ENCODE measurements at places on chromosomes 2 and 18.
A peak's percentile ranks its signal among the peaks of the same experiment; 100 is the strongest.

- DNase-seq = no peak
Measured at GRCh38 chr2:10007435-10007834, 35.9 kb upstream of the KLF11 start.

GRCh38 chr18:64234321-64234720 is 85.4 kb upstream of the LINC00305 start:
- no peak for DNase-seq

- DNase-seq = no peak
Measured at GRCh38 chr2:217657252-217657651, 345.5 kb downstream of the TNS1 start.

DNA sequence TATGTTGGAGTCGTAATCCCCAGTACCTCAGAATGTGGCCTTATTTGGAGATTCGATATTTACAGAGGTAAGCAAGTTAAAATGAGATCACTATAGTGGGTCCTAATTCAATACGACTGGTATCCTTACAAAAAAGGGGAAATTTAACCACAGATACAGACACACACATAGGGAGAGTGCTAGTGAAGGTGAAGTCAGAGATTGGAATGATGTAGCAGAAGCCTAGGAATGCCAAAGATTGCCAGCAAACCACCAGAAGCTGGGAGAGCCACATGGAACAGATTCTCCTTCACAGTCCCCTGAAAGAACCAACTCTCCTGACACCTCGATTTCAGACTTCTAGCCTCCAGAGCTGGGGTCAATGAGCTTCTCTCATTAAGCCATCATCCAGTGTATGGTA is 17.7 kb upstream of the ACTR3 start:
- no peak for DNase-seq

DNA sequence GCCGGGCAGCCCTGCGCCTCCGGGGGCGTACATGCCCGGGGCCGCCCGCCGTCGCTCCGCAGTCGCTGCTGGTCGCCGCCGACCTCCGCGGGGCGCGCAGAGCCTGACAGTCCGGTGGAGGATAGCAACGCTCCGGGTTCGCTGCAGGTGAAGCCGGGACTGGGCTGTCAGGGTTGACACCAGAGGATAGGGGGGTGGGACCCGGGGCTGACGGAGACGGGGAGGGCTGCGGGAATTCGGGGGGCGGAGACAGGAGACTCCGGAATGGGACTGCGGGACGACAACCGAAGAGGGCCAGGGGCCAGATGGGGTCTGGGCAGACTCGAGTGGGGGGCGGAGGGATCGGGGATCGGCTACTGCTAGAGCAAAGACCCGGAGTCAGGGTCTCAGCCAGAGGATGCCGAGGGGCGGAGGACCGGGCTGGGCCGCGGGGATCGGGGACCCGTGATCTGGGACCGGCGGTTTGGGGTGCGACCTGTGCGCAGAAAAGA is 403 bp downstream of the TMEM127 start:
- DNase-seq = peak; percentile 33

DNA sequence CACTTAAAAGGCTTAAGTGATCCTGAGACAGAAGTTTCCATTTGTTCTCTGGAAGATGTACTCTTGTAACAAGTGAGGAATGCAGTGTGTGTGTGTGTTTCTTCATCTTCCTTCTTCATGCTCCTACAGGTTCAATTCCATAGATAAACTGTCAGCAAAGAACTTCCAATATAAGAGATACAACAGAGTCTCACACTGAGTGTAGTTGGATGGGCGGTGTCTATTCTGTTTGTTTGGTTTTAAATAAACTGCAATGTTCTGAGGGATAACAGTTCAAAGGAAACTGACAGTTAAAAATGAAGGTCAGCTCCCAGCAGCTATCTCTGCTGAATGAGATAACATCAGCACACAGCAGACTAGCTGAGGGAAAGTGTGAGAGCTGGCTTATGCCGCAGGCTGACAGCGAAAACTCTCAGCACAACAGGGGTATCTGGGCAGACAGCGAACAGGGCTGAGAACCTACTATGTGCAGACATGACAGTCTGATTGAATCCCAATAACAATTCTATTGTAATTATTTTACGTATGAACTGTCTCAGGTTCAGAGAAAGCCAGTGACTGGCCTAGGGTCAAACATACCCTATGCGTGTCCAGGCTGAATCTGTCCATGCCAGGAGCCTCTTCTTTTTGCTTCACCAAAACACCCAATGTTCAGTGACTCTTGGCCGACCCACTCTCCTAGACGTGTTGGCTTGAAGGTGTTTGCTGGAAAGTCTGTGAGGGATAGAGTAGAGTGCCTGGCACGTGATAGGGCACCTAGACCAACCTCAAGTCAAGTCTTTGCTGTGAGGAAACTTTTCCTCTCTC is 201.9 kb upstream of the TRIB2 start:
- DNase-seq = no peak

DNA sequence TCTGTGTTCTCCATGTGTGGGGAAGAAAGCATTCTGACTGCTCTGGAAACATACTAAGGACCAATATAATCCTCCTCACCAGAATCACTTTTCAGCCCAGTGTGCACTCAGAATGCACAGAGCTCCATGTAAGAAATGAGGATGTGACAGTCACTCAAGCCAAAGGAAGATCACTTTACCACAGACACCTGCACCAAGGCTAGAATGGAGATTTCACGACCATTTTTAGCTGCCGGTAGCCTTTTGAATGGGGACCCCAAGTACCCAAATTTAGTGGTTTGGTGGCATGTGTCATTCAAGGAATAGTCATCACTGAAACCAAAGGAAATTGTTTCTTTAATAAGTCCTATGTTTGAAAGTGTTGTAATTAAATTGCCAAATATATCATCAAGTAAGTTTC is 613.2 kb upstream of the ACVR2A start:
- DNase-seq = no peak

- no peak for DNase-seq
Measured at GRCh38 chr2:100619951-100620350, 57.2 kb downstream of the PDCL3 start.

DNA sequence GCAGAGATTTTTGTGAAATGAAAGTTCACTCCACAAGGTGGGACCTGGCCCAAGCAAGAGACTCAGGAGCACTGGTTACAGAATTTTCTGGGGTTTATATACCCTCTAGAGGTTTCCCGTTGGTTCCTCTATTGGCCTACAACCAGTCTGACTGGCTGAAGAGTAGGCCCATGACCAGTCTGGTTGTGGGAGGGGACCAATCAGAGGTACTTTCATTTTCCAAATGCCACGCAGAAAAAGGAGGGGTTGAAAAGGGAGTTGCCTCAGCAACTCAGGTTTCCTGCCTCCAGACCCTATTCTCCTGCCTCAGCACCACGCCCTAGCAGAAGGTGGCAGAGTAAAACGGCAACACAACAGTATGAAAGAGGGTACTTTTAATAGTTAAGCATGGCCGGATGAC is 98.4 kb downstream of the COLEC12 start:
- DNase-seq = no peak

DNA sequence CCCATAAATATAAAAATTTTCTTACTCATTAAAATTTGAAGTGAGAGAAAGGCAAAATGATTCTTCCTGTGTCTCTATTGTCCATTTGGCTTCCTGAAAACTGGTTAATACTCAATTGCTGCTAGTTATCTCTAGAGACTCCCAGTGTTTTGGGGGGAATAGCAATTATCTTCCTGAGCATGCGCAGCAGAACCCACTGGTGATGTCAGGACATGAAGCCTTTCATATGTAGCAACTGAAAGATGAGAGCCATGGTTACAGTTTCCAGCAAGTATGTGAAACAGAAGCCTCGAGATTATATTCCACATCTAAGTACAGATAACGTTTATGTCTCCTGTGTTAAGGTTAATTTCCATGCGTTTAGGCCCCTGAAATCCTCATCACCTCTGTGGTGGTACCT is 254.3 kb upstream of the FIGN start:
- DNase-seq = no peak

- DNase-seq = no peak
Measured at GRCh38 chr2:111208639-111209038, 87.9 kb downstream of the BCL2L11 start.

GRCh38 chr2:72143441-72144273 is 4.0 kb downstream of the CYP26B1 start:
- no peak for DNase-seq

DNA sequence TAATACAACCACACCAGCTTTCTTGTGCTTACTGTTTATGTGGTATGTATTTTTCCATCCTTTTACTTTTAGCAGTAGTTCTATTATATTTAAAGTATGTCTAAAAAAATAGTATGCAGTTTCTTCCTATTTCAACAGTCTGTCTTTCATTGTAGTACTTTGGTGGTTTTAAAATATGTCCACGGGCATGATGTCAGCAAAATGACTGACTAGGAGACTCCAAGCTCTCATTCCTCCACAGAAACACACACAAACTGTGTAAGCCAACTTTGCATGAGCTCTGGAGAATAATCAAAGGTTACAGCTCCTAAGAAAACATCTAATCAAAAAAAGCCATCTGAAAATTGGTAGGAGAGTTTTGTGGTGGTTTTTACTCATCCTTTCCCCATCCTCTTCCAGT is 56.1 kb downstream of the TEX51 start:
- no peak for DNase-seq

GRCh38 chr2:101974663-101975062 is 17.1 kb upstream of the IL1R2 start:
- no peak for DNase-seq

DNA sequence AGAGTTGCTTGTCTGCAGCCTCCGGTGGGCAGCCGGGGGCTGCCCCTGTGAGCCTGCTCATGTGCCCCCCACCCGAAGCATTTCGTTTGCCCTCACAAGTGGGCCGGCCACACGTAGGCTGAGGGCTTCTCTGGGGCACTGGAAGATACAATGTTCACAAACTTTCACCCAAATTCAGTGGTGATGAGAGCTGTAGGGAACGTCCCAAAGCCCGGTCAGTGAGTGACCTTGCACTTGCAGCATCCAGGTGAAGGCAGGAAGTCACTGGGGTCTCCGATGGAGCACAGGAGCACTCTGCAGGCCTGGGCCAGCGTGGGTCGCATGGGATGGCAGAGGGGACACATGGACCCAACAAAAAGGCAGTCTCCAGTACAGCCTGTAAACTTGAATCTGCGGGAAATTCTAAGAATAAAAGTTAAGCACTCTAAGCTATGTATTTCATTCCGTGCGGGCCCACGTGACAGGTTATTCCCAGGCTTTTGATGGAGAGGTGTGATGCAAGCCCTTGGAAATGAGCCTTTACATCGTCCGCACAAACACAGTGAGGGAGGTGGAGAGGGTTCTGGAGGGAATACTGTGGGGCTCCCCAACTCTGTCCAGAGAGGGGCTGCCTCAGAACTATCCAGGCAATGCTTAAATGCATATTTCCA is 42.5 kb downstream of the CNGA3 start:
- DNase-seq = no peak

- no peak for DNase-seq
Measured at GRCh38 chr18:69082499-69082898, 284.6 kb downstream of the CCDC102B start.

- no peak for DNase-seq
Measured at GRCh38 chr2:201973305-201973928, 60.2 kb upstream of the FZD7 start.

GRCh38 chr2:187548656-187549055 is 5.6 kb downstream of the TFPI start:
- no peak for DNase-seq

GRCh38 chr2:147171941-147172340 is 672.9 kb upstream of the ACVR2A start:
- DNase-seq = no peak

DNA sequence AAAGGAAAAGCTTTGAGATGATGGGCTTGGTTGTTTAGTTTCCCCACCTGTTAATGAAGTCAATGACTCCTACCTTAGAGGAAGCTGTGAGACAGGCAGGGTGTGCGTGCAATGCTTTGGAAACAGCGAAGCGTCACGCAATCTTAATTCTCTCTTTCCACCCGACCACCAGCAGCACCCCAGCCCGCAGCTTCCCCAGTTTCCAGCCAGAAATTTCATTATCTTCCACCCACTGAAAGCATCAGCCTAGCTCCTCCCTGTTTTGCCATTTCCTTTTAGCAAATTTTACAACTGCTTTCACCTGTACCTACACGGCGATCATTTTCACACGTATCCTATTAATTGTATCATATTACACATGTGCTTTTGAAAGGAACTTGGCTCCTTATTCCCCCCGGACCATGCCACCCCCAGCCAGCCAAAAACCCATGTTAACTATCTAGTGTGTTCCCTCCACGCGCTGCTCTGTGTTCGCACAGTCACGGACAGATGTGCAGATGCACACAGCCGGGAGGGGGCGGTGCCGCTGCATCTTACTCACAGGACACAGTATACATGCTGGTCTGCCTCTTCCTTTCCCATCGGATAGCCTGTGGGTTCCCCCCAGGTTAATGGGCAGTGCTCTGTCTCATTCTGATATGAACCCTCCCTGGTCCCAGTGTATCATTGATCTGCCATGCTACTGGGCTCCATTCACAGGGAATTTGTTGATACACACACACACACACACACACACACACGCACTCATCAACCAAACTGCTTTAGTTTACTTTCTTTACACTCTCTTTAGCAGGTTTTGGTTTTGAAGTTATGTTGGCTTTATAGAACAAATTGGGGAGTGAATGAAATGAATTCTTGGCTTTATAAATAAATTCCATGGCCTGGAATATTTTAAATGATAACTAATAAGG is 22.4 kb downstream of the CYP27C1 start:
- no peak for DNase-seq

- no peak for DNase-seq
Measured at GRCh38 chr2:218187296-218188015, 20.7 kb upstream of the CXCR1 start.

DNA sequence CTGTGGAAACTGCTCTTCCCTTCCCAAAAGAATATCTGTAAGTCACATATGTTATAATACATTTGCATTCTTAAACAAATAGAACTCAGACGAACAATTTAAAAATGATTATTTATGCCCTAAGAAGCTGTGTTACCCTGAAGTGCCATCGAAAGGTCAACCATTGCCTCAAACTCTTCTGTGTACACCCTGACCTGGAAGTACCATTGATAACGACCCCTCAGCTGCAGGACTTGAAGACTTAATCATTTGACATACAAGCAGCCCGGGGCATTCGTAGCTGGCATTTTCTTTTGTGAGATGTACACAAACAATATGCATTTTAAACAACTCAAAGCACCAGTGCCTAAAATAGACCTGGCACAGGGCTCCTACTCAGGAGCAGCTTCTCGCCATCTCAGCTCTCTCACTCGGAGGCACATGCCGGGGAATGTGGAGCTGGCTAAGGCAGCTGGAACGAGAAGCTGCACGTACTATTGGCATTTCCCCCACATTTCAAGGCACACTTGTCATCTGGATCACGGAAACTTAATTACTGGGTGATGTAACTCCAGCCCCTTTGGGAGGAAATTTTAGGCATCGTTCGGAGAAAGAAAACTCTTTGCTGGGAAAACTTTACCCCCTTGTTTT is 170.0 kb upstream of the GALNT5 start:
- no peak for DNase-seq

DNA sequence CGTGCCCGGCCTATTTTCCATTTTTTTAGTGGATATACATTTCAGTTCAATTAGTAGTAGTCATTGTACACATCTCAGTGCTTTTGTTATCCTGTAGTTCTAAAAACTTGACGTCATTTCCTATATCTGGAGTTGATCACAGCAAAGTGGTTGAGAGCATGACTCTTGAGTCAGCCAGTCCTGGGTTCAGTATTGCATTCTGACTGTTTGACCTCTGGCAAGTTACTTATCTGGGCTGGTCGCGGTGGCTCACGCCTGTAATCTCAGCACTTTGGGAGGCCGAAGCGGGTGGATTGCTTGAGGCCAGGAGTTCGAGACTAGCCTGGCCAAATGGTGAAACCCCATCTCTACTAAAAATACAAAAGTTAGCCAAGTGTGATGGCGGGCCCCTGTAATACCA is 50.4 kb upstream of the PPM1B start:
- no peak for DNase-seq
